ENCODE measurements at places on chromosomes 3 and 15.
A peak's percentile ranks its signal among the peaks of the same experiment; 100 is the strongest.

DNA sequence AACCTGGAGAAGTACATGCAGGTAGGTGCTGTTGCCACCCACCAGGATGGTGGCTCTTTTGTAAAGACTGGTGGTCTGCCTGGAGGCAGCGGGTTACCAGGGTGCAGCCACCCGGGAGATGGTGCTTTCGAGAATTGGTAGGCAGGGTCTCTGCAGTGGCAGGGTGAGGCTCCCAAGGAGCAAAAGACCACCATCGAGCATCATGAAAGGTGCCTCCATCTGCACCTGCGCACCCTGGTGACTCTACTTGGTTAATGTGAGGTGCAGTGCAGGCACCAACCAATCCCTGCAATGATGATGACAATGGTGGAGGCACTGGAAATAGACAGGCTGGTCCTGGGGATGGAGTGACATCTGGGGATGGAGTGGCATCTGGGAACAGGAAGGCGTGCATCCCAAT lies 236.7 kb downstream of the ADAMTS17 start:
- DNase-seq = no peak

DNA sequence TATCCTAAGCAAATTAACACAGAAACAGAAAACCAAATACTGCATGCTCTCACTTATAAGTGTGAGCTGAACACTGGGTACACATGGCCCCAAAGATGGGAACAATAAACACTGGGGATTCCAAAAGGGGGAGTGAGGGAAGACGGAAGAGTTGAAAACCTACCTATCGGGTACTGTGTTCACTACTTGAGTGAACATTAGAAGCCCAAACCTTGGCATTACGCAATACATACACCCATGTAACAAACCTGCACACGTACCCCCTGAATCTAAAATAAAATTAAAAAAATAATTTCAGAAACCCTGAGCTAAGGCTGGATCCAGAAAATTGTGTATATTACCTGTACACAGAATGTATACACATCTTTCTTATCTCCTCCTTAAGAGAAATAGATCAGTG lies 42.8 kb upstream of the C3orf70 start:
- no peak for DNase-seq

GRCh38 chr3:120022729-120023128 lies 71.5 kb downstream of the GSK3B start:
- no peak for DNase-seq

GRCh38 chr3:52649461-52650210 lies 36.1 kb downstream of the PBRM1 start:
- no peak for DNase-seq

DNA sequence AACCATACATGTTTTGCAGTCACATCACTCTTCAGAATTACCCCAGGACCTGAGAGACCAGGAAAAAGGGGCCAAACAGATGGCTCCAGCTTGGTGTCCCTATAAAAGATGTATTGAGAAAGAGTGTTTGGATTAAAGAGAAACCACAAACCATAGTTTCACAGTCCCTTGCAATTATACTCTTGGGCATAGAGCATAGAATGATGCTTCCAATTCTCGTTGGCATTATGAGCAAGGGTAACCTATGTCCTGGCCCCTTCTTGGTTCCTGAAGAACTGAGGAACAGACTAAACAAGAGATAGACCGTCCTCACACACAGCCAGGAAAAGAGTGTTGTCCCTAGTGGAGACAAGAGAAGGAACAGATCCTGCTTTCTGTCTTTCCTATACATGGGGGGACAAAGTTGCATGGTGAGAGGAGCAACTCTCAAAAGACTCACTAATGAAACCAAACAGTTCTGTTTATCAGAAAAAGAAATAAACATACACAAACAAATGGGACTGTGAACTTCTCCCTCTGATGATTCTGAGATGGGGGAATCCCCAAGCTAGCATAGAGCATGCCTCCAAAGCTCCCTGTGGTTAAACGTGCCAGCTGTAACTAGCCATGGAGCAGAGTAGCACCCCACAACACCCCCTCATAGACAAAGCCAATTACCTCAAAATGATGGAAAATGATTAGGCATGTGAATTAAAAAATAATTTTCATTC lies 908.6 kb downstream of the NTRK3 start:
- no peak for DNase-seq

- peak; percentile 50 for DNase-seq
These were observed 35.1 kb upstream of the ZDHHC23 start for GRCh38 chr3:113912552-113913236.

DNA sequence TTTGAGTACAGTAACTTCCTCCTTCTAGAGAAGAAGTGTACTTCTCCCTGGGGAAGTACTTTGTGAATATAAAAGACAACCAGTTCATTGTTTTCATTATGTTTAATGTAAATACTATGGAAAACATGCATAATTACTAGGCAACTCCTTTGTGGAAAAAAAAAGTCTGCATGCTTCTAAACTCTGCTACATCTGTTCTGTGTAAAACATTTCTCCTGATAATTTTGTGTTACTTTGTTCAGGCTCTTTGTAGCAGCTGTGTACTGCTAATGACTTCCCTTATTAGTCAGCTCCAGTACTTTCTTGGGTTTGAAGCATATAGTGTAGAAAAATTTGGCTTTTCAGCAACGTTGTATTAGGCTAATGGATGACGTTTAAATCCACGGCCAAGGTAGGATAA lies 111.6 kb downstream of the FEZF2 start:
- DNase-seq = no peak

GRCh38 chr3:151404316-151404715 lies 19.8 kb upstream of the P2RY12 start:
- DNase-seq = no peak

- DNase-seq = no peak
These were observed 24.0 kb downstream of the BCL2A1 start for GRCh38 chr15:79947009-79947408.

DNA sequence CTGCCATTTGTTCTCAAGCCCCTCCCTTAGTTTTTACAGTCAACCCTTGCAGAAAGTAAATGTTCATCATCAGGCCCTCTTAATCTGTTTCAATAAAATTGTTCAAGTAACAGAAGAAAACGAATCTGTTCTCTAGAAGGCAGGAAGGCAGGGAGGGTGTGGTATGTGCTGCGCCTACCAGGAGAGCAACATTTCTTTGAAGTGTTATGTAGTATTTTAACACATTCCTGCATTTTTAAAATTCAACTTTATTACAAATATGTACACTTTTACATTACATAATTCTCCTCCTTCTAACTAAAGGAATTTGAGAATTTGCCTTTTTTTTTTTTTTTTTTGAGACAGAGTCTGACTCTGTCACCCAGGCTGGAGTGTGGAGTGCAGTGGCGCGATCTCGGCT lies 657.8 kb downstream of the MCTP2 start:
- DNase-seq = no peak

GRCh38 chr15:91941871-91942658 lies 88.6 kb downstream of the SLCO3A1 start:
- DNase-seq = no peak

GRCh38 chr15:68230157-68231100 lies 901 bp upstream of the CLN6 start:
- DNase-seq = no peak

GRCh38 chr15:20353966-20354883 lies 187.4 kb downstream of the GOLGA6L6 start:
- no peak for DNase-seq

DNA sequence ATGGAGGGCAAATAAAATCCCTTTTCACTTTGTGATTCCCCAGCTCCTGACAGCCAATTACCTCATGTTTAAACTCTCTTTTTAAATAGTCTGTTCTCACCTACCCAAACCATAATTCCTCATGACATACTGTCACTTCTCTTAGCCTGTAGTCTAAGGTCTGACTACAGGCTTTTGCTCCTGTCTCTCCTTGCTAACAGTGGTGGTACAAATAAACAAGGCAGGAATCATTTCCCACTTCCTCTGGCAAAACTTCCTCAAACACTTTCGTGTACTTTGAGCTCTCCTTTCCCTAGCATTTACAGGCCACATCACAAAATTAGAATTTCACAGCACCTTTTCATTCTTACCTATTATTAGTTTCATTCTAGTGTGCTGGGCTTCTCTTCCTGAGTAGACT lies 51.8 kb downstream of the ATP8B4 start:
- DNase-seq = no peak
